ENCODE measurements at places on chromosomes 13 and 19. TPM values are rescaled to one million over a fixed set of nuclear protein-coding genes. Genes with fewer than 3 reads are reported as not detected.

The LMTK3 gene
- not detected for polyA plus RNA-seq

The IL4I1 gene
- polyA plus RNA-seq: 0.21 TPM

The UBE2S gene
- 74.6 TPM for polyA plus RNA-seq

The OR7A5 gene
- polyA plus RNA-seq: not detected

The SGTA gene
- 56.0 TPM for polyA plus RNA-seq
